ENCODE measurements at places on chromosomes 5 and 9.

DNA sequence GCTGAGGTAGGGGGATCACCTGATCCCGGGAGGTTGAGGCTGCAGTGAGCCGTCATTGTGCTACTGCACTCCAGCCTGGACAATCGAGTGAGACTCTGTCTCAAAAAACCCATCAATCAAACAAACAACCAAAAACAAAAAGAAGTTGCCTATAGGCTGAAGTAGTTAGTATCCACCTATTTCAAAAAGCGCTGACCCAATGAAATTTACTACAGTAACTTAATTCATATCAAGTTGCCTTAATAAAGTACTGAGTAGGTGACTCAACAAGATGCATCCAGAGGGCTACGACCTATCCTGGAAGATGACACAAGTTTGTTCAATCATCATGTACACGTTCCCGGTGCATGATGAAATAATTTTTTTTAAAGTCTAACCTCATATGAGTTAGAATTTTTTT lies 648.6 kb upstream of the DMAC1 start:
- no peak for DNase-seq

- no peak for DNase-seq
Observed at GRCh38 chr9:79884546-79884945, 312.8 kb downstream of the TLE4 start.

DNA sequence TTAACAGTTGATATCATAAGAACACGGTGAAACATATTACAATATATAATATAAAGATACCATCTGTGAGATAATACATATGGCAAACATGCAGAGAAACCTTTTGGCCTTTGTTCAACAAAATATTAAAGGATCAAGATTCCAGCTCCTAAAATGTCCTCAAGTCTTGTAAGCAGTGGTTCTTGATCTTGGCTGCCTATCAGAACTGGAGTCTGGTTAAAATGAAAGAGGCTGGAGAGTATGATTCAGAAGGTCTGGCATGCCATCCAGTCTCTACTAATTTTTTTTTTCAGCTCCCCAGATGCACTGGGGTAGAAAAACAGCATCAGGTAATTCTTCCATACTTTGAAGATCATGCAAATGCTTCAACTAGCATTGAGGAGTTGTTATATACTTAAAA lies 83.2 kb downstream of the TNC start:
- DNase-seq: no peak

GRCh38 chr9:2302606-2303005 lies 287.5 kb downstream of the SMARCA2 start:
- no peak for DNase-seq

DNA sequence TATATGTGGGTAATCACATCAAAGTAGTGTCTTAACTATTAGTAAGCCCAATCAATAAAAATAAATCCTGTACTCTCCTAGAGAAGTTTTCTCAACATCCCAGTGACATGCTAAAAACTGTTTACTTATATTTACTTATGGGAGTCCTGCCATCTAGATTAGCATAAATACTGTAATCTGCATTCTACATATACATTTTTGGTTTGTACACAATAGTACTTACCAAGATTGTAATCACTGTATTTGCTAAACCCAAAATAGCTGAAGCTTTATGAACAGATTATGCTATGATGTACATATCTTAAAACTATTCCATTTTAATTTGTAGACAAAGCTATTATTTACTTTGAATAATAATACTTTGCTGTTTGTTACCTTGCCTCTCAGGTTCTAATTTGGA lies 105.4 kb downstream of the EDIL3 start:
- no peak for DNase-seq

DNA sequence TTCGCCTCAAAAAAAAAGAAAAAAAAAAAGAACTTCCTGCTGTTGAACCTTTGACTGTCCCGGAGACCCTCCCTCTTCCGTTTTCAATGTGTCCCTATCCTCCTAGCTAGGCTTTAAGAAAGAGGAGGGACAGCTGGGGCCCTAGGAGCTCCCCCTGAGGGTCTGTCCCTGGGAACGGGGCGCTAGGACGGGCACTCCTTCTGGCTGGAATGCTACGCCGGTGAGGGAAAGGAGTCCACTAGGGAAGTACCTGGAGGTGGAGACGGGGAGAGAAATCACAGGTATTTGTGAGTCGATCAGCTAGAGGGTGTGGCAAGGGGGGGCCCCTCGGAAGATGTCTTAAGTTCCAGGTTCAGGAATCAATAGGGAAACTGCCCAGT lies 4.6 kb downstream of the SIT1 start:
- no peak for DNase-seq

GRCh38 chr5:102295534-102296177 lies 428 bp downstream of the SLCO4C1 start:
- no peak for DNase-seq

- DNase-seq: peak; percentile 22
Observed at GRCh38 chr5:14016549-14016948, 72.1 kb upstream of the DNAH5 start.

DNA sequence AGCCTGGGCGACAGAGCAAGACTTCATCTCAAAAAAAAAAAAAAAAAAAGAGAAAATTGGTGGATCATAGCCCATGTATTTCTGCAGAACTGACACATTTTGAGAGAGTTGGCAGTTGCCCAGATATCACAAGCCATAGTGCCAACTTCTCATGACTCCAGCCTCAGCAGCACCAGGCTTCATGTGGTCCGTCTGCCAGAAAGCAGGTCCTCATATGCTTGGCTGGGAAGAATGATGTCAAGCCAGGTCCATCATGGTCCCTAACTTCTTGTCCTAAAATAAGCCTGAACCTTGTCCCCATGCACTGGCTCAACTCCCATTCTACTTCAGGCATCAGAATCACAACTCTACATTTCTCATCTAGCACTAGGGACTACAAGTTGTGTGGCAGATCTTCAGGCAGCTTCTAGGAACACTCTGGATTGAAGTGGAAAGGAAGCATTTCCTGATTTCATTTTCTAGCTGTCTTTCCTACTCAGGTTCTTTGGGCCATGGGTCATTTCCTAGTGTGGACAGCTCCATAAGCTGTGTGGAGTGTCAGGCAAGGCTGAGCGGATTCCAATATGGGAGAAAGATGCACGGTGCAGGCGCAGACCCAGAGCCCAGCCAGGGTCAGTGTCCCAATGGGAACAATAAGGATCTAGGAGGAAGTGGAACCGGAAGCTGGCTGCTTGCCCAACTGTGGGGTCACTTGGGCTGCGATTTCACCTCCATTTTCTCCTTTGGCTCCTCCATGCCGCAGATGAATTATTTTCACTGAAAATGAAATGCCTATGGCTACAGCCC lies 90.1 kb downstream of the LMNB1 start:
- no peak for DNase-seq

DNA sequence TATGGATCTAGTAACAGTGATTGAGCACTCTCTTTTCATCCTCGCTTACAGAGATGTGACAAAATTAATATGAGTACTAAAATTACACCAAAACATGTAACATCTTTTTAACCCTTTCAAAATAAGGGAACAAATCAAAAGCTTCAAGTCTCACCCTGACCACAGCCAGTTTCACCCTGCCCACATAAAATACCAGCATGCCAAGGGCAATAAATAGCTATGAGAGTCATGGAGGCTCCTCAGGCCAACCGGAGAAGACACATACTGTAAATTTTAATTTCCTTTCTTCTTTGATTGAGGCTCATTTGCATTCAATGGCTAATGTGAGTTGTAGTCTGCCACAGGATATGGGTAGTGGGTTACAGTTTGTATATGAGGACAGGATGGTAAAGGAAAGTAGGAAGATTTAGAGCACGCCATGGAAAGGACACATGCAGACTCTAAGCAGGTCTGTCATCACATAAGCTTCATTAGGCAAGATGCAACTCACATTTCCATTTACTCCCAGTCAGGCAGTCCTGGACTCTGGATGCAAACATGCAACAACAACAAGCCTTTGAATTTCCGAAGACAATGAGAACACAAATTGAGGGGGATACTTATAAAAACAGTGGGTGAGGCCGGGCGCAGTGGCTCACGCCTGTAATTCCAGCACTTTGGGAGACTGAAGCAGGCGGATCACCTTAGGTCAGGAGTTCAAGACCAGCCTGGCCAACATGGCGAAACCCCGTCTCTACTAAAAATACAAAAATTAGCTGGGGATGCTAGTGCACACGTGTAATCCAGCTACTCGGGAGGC lies 11.3 kb downstream of the IL4 start:
- DNase-seq: no peak

DNA sequence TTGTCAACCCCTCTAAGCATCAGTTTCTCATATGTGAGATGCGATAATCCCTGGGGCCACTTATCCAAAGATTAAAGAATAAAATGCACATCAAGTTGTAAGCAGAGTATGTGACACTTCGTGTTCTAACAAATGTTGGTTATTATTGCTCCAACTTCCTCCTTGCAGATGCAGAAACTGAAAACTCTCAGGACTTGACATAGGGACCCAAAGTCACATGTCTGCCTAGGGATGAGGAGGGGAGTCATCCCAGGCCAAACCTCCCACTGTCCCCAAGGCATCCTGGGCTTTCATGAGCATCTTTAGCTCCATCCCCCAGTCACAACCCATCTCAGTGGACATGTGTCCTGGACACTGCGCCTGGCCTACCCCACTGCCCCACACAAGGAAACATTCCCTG lies 27.5 kb upstream of the SYK start:
- DNase-seq: no peak

DNA sequence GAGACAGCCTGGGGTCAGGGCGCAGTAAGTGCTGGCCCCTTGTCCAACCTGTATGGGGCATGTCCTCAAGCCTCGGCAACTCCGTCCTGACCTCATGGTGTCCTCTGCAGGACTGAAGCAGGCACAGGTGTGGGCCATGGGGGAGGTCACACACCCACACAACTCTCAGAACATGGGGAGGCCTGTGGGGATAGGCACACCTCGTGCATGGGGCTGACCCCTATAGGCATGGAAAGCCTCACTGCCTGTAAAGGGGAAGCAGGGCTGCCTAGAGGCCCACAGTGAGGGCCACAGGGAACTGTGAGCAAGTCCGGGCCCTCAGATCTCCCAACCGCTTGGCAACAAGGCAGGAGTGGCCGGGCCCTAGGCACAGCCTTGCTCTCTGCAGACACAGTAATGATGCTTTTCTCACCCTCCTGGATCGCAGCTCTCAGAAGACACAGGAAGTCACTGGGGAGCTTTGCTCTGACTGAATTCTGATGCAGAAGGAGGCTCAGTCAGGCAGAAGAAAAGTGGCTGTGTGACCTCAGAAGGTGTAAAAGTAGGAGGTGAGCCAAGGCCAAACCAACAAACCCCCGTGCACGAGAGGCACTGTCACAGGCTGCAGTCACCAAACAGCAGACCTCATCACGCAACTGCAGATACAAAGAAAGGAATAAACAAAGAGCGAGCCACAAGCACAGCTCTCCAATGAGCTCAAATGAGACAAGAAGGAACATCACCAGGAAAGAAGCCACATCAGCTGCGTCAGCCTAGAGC lies 5.4 kb downstream of the IPPK start:
- DNase-seq: no peak

DNA sequence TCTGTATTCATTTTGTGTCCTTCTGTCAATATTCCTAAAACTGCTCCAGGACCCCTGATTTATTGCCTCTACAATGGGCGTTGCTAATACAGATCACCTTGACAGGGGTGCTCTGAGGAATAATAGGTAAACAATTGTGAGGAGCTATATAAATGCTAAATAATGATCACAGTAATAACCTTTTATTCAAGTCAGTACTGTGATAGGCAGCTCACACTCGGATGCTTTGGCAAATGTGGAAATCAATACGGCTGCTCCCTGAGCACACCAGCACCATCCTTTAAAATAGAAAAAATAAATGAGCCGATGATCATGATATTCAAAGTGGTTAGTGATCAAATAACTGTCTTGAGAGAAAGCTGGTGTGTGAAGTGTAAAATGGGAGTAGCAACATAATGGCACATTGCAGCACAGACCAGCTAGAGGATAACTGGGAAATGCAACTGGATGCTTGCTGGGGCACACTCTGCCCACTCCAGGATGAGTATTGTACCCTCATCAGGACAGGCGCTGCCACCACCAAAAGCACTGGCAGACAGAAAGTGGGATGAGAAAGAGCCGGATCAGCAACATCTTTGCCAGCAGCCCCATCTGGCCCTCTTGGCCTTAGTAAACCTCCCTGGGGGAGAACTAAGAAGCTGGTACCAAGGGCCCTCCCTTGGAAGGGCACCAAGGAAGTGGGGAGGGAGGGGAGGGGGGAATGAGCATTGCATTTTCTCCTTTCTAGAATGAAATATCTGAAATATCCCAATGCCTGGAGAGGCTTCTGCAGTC lies 69.4 kb upstream of the SPATA31D4 start:
- DNase-seq: no peak

DNA sequence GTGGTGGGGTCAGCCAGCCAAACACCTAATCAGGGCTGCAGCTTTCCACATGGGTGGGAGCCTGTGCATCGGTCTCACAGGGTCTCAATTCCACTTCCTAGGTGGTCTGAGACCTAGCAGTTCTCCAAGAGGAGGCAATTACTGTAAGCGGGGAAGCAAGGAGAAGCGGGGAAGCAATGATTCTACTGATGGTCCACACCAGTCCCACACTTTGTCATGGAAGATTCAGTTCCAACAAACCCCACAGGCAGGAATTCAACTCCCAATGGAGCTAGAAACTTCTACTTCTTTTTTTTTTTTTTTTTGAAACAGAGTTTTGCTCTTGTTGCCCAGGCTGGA lies 158.7 kb upstream of the RAI14 start:
- no peak for DNase-seq

- DNase-seq: no peak
Observed at GRCh38 chr9:76887003-76887821, 18.7 kb downstream of the PRUNE2 start.

- no peak for DNase-seq
Observed at GRCh38 chr9:110016340-110016739, 191.6 kb downstream of the C9orf152 start.

DNA sequence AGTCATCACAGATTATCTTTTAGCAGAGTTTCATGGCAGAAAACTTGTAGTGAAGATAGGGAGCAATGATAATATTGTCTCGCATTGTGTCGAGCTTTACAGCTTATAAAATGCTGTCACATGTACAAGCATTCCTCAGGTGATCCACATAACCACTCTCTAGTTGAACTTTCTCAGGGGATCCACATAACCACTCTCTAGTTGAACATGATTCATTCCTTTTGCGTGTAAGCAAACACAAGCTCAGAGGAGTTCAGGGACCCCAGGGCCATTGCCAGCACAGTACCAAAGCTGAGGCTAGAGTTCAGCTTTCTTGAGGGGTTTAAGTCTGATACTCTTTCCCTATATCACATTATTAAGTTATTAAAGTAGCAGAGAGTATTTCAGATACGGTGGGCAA lies 86.7 kb downstream of the CDH6 start:
- DNase-seq: no peak

GRCh38 chr9:12916042-12916441 lies 141.2 kb downstream of the LURAP1L start:
- no peak for DNase-seq

DNA sequence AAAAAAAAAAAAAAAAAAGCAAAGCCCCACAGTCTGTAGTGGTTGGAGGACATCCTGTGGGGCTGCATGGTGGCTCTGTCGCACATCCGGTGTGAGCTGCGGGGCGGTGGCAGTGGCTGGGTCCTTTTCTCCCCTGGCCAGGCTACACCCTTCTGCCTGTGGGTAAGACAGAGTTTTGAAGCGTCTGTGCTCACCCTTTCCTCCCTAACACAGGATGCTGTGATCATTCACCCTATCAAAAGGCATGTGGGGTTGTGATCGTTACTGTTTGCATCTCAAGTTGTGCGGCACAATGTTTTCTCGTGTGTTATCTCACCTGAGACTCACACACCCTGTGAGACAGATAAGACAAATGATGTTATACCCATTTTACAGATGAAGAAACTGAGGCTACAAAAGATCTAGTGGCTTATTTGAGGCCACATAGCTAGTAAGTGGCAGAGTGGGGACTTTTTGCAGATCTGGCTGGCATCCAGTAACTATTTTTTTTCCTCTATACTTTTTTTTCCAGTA lies 17.5 kb downstream of the IRF1 start:
- DNase-seq: no peak

GRCh38 chr9:12461763-12462460 lies 231.3 kb upstream of the TYRP1 start:
- DNase-seq: no peak

Measured in NCI-H2081 treated with DMSO at 0.1 percent for 48 hours (cell line).